ENCODE measurements at places on chromosomes 6 and 20. TPM values are rescaled to one million over a fixed set of nuclear protein-coding genes. Genes with fewer than 3 reads are reported as not detected.

The NT5DC1 gene
- 7.2 TPM for total RNA-seq

The CGAS gene
- 5.4 TPM for total RNA-seq

The RBPJL gene
- not detected for total RNA-seq

The MDC1 gene
- 12.1 TPM for total RNA-seq

The HSPA12B gene
- 0.18 TPM for total RNA-seq

The PNPLA1 gene
- total RNA-seq = not detected

The ATP6V1G2 gene
- 3.8 TPM for total RNA-seq

The THEMIS gene
- total RNA-seq = under 0.01 TPM

The LPA gene
- not detected for total RNA-seq

The TTI1 gene
- total RNA-seq = 26.0 TPM

The GNAS-AS1 gene
- 0.81 TPM for total RNA-seq

The CST2 gene
- total RNA-seq = not detected

The IRF4 gene
- total RNA-seq = not detected

The TFAP2A gene
- not detected for total RNA-seq

The IP6K3 gene
- total RNA-seq = not detected

The MROH8 gene
- 0.49 TPM for total RNA-seq

Measured in fibroblast of the aortic adventitia (primary cell).